Activated CD4-positive, alpha-beta T cell treated with anti-CD3 and anti-CD28 coated beads for 36 hours (primary cell): ENCODE measurements at places on chromosomes 7 and 10. TPM values are rescaled to one million over a fixed set of nuclear protein-coding genes. Genes with fewer than 3 reads are reported as not detected.

GRCh38 chr10:11796474-11796873 lies 26.7 kb upstream of the PROSER2 start:
- DNase-seq = no peak
- H3K4me3 ChIP-seq = no peak overlapping the region
- no peaks in the 10 kb centered on the region for H3K4me1 ChIP-seq
- no peaks in the 10 kb centered on the region for H3K36me3 ChIP-seq
- H3K27ac ChIP-seq = no peak overlapping the region

The NFE2L3 gene
- 23.8 TPM for total RNA-seq

GRCh38 chr7:44068054-44068453 lies 2.7 kb upstream of the PGAM2 start:
- no peak overlapping the region for H3K27ac ChIP-seq
- no peak for DNase-seq
- H3K4me1 ChIP-seq = peaks cover 26% of the 10 kb centered on the region
- H3K4me3 ChIP-seq = no peak overlapping the region
- H3K36me3 ChIP-seq = peaks cover 10% of the 10 kb centered on the region
- H3K27me3 ChIP-seq = no peaks in the 10 kb centered on the region

The PDCD11 gene
- 73.8 TPM for total RNA-seq

The TNRC18 gene
- total RNA-seq = 39.4 TPM

The DPP6 gene
- not detected for total RNA-seq

The ENTPD1 gene
- total RNA-seq = 0.37 TPM

DNA sequence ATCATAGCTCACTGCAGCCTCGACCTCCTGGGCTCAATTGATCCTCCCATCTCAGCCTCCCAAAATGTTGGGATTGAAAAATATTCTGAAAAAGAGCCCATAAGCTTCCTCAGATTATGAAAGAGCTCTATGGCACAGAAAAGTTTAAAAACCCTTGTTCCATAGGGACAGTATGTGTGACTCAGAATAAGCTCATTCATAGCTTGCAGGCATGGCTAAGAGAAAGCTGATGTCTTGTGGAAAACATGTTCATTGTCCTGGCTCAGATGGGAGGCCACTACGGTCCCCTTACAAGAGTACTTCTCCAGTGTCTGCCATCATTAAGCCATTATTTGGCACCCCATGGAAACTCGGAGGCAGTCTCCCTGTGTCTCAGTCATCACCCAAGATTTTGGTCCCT lies 64.0 kb downstream of the CCDC3 start:
- no peak overlapping the region for H3K27ac ChIP-seq
- H3K36me3 ChIP-seq = no peaks in the 10 kb centered on the region
- no peak overlapping the region for H3K4me3 ChIP-seq
- no peak for DNase-seq
- peaks cover 16% of the 10 kb centered on the region for H3K27me3 ChIP-seq
- H3K4me1 ChIP-seq = no peaks in the 10 kb centered on the region

The C7orf57 gene
- total RNA-seq = 0.33 TPM

The CHAT gene
- not detected for total RNA-seq

DNA sequence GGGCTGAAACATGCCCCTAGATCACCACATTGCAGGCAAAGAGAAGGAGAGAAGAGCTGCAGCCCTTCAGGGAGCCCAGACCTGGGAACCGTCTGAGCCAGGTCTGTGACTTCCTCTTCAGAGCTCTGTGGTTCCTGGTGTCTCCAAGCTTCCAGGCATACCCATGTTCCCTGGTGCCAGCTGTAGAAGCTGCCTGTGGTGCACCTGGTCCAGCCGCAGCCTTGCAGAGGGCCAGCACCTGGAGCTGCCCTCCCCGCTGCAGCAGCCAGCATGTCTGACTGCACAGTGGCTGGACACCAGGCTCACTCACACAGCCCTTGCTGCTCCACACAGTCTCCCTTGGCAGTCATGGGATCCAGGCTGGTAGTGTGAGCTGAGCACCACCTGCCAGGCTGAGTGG lies 33.6 kb downstream of the C7orf25 start:
- no peaks in the 10 kb centered on the region for H3K27me3 ChIP-seq
- no peak overlapping the region for H3K27ac ChIP-seq
- H3K4me3 ChIP-seq = no peak overlapping the region
- no peak for DNase-seq
- H3K36me3 ChIP-seq = no peaks in the 10 kb centered on the region
- H3K4me1 ChIP-seq = no peaks in the 10 kb centered on the region

The CCZ1 gene
- 90.2 TPM for total RNA-seq

- no peak overlapping the region for H3K27ac ChIP-seq
- no peak overlapping the region for H3K4me3 ChIP-seq
- H3K27me3 ChIP-seq = peaks cover 19% of the 10 kb centered on the region
- H3K36me3 ChIP-seq = no peaks in the 10 kb centered on the region
- H3K4me1 ChIP-seq = peaks cover 10% of the 10 kb centered on the region
- DNase-seq = no peak
Observed at GRCh38 chr7:1422512-1423263, 36.6 kb downstream of the MICALL2 start.

GRCh38 chr7:125599387-125599786 lies 669.8 kb upstream of the POT1 start:
- H3K27ac ChIP-seq = no peak overlapping the region
- H3K4me3 ChIP-seq = no peak overlapping the region
- DNase-seq = no peak
- H3K4me1 ChIP-seq = no peaks in the 10 kb centered on the region

DNA sequence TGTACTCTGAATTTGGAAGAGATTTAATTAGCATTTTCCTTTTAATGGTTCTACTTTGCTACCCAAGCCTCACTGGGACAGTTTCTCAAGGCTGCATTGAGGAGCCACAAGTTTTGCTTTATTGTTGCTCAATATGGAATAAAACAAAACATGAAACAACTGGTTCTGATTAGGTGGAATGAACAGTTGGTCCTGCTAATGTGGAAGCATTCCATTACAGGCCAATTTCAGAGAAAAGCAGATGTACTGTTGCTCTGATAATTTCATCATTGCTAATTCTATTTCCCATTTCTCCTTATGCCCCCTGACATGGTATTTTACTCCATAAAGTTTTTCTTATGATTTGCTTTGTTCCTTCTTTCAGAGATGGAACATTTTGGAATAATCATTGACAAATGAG lies 66.0 kb upstream of the PAPSS2 start:
- no peaks in the 10 kb centered on the region for H3K4me1 ChIP-seq
- no peak overlapping the region for H3K27ac ChIP-seq
- DNase-seq = no peak

The OPALIN gene
- not detected for total RNA-seq

DNA sequence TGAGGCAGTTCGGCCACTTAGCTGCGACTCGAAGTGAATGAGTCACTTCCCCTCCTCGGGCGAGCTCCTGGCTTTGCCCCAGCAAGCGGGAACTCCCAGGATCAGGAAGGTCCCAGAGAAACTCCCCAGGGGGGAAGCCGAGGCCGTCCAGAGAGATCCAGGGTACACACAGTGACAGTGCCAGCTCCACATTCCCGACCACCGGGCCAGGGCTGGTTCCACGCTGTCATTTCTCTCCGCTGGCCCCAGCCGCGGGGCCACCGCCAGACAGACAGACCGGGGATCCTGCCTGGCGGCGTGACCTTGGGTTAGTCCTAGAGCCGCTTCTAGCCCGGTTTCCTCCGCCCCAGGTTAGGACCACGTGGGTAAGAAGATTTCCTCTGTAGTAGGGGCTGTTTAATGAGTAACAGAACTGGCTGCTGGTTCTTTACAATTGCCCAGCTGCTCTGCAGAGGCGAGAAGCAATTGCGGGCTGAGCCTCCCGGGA lies 463 bp upstream of the UPP1 start:
- peaks cover 33% of the 10 kb centered on the region for H3K36me3 ChIP-seq
- peak overlapping the region; percentile 81 for H3K4me3 ChIP-seq
- peak overlapping the region; percentile 96 for H3K27ac ChIP-seq
- H3K4me1 ChIP-seq = peaks cover 67% of the 10 kb centered on the region
- no peak for DNase-seq
- H3K27me3 ChIP-seq = no peaks in the 10 kb centered on the region

The LBX1 gene
- total RNA-seq = not detected

DNA sequence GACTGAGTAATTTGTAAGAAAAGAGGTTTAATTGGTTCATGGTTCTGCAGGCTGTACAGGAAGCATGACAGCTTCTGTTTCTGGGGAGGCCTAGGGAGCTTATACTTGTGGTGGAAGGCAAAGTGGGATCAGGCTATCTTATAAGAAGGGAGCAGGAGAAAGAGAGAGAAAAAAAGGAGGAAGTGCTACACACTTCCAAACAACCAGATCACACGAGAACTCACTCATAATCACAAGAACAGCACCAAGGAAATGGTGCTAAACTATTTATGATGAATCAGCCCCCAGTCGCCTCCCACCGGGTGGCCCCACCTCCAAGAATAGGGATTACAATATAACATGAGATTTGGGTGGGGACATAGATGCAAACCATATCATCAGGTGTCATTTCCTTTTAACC lies 89.1 kb upstream of the KCNMA1 start:
- H3K36me3 ChIP-seq = no peaks in the 10 kb centered on the region
- no peaks in the 10 kb centered on the region for H3K4me1 ChIP-seq
- no peaks in the 10 kb centered on the region for H3K27me3 ChIP-seq
- H3K4me3 ChIP-seq = no peak overlapping the region

The TRIL gene
- total RNA-seq = not detected

DNA sequence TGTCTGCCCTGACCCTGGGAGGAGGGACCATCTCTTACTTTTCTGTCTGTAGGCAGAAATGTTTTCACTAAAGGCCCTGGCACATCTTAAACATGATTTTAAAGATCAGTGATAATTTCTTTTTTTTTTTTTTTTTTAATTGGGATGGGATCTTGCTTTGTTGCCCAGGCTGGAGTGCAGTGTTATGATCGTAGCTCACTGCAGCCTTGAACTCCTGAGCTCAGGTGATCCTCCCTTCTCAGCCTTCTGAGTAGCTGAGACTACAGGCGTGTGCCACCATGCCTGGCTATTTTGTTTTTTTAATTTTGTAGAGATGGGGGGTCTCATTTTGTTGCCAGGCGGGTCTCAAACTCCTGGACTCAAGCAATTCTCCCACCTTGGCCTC lies 65.3 kb downstream of the RBM20 start:
- H3K36me3 ChIP-seq = no peaks in the 10 kb centered on the region
- H3K27ac ChIP-seq = no peak overlapping the region
- no peak overlapping the region for H3K4me3 ChIP-seq
- DNase-seq = no peak

DNA sequence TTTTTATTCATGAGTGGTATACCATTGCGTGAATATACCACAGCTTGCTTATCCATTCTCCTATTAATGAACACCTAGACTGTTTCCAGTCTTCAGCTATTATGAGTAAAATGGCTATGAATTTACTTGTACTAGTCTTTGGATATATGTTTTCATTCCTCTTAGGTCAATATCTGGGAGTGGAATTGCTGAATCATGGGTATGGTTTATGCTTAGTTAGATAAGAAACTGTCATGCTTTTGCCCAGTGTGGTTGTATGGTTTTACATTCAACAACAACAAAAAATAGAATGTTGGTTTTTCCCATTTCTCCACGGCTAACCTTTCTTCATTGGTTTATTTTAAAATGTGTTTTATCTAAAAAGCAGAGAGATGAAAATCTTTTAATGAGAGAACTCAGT lies 308.3 kb downstream of the PHF14 start:
- no peak for DNase-seq
- no peaks in the 10 kb centered on the region for H3K36me3 ChIP-seq
- H3K27ac ChIP-seq = no peak overlapping the region
- H3K4me3 ChIP-seq = no peak overlapping the region
- peaks cover under 1% of the 10 kb centered on the region for H3K27me3 ChIP-seq
- no peaks in the 10 kb centered on the region for H3K4me1 ChIP-seq

The TSPAN15 gene
- 0.91 TPM for total RNA-seq

DNA sequence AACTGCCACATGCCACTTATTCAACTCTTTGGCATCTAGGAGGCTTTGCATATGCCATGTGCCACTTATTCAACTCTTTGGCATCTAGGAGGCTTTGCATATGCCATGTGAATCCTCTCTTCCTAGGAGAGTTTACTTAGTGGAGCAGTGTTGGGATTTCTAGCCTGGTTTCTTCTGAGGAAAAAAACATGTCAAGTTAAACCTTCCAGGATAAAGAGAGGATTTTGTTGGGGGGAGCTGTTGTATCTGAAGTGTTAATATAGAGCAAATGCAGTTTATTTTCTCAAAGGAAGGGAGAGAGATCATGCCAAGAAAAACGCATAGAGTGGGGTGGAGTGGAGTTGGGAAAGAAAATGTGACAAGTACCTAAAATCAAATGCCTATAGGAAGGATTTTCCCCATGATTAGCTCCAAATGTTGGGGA lies 91.5 kb downstream of the MCU start:
- DNase-seq = no peak
- no peak overlapping the region for H3K4me3 ChIP-seq
- H3K27ac ChIP-seq = no peak overlapping the region
- no peaks in the 10 kb centered on the region for H3K4me1 ChIP-seq
- peaks cover 3% of the 10 kb centered on the region for H3K36me3 ChIP-seq

The MDFIC gene
- 68.4 TPM for total RNA-seq

The SAMD9 gene
- 10.2 TPM for total RNA-seq

- H3K27ac ChIP-seq = no peak overlapping the region
- no peaks in the 10 kb centered on the region for H3K4me1 ChIP-seq
- no peaks in the 10 kb centered on the region for H3K36me3 ChIP-seq
- H3K4me3 ChIP-seq = no peak overlapping the region
- no peaks in the 10 kb centered on the region for H3K27me3 ChIP-seq
Observed at GRCh38 chr7:40880581-40880980, 745.8 kb downstream of the SUGCT start.

GRCh38 chr10:79380946-79381721 lies 33.9 kb downstream of the PPIF start:
- no peak overlapping the region for H3K27ac ChIP-seq
- H3K4me3 ChIP-seq = no peak overlapping the region
- DNase-seq = no peak
- H3K4me1 ChIP-seq = no peaks in the 10 kb centered on the region

The SKIDA1 gene
- 0.54 TPM for total RNA-seq

DNA sequence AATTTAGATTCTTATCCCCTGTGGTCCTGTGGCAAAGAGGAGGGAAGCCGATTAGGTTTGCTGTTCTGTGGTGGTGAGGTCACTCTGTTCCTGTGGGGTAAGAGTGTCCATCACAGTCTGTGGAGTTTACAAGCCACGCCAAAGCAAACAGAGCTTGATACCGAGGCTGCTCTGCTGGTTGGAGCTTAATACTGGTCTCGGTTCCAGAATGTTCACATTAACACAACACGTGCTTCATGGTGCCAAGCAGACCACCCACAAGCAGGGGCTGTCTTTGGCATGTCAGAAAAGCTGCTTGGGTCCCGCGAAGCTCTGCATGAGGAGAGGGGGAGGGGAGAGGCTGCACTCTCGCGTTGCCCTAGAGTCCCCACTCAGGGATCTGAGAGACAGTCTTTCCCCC lies 47.5 kb downstream of the DNAJB6 start:
- no peak overlapping the region for H3K27ac ChIP-seq
- H3K36me3 ChIP-seq = peaks cover 46% of the 10 kb centered on the region
- H3K4me1 ChIP-seq = peaks cover 16% of the 10 kb centered on the region

DNA sequence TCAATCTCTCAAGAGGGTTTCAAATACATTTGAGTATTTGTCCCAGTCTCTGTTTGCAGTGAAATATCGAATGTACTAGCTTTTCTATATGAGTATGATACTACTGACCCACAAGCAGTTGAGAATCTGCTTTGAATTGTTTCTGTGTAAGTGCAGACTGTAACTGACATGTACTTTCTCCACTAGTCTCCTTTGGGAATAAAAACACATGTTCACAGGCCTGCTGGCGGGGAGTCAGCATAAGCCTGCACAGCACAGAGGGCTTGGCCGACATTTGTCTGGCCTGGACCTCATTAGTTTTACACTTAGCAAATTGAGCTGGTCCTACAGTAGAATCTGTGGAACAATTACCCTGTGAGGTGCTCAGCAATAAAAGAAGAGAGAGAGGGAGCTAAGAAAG lies 72.6 kb downstream of the ITGB8 start:
- no peaks in the 10 kb centered on the region for H3K27me3 ChIP-seq
- H3K36me3 ChIP-seq = no peaks in the 10 kb centered on the region
- no peak overlapping the region for H3K27ac ChIP-seq
- no peak for DNase-seq
